ENCODE measurements at places on chromosomes 7 and 10.
A peak's percentile ranks its signal among the peaks of the same experiment; 100 is the strongest.

GRCh38 chr10:93568105-93568390, 1.6 kb downstream of the FFAR4 start:
- no peak for DNase-seq

DNA sequence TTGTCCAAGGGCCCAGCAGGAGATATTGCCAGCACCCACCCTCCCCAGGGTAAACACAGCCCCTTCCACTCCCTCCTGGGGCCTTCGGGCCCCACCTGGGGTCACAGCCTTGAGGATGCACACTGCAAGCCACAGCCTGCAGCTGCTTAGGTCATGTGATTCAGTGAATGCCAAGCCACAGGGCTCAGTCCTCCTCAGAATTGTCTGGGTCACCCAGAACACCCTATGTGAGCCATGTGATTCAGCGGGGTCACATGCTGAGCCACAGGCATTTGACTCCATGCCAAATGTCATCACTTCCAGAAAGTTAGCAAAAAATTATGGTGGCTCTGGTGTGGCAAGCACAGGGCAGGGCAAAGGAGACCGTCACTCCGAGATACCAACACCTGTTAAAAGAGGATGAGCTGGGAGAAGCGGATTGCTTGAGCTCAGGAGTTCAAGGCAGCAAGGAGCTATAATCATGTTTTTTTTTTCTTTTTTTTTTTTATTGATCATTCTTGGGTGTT, 17.2 kb upstream of the PSAP start:
- peak; percentile 44 for DNase-seq

DNA sequence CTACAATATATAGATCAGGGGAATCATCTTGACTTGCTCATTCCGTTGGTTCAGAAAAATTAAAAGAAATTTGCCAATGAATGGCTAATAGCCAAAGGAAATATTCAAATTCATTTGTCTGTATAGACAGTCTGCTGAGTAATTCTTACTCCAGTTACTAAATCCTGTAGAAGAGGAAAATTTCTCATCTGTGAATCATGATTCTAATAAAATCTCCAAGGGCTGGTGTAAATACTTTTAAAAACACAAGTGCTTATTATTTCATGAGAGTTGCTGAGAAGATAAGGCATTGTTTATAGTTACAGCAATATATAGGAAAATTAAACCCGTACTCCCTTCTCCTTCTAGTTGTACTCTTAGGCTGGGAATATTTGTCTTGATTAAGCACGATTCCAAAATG, 53.0 kb downstream of the WNT2 start:
- DNase-seq: no peak

GRCh38 chr7:21941611-21942141, 4.0 kb downstream of the CDCA7L start:
- DNase-seq: no peak

- DNase-seq: no peak
Observed at GRCh38 chr10:4407783-4408182, 418.2 kb upstream of the AKR1E2 start.

- DNase-seq: no peak
Observed at GRCh38 chr7:70474639-70475234, 657.2 kb upstream of the GALNT17 start.

GRCh38 chr10:92142949-92143348, 147.9 kb downstream of the CPEB3 start:
- no peak for DNase-seq

GRCh38 chr10:101238732-101239105, 9.5 kb upstream of the LBX1 start:
- no peak for DNase-seq

DNA sequence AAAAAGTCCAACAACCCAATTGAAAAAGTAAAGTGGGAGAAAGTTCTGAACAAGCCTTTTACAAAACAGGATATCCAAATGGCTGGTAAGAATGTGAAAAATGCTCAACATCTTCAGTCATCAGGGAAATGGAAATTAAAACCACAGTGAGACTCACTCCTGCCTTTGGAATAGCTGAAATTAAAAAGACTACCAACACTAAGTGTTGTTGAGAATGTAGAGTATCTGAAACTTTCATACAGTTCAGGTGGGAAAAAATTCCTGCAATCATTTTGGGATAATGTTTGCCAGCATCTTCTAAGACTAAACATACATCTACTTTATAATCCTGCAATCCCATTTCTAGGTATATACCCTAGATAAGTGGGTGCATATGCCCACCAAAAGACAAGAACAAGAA, 395.1 kb downstream of the GRID1 start:
- no peak for DNase-seq

DNA sequence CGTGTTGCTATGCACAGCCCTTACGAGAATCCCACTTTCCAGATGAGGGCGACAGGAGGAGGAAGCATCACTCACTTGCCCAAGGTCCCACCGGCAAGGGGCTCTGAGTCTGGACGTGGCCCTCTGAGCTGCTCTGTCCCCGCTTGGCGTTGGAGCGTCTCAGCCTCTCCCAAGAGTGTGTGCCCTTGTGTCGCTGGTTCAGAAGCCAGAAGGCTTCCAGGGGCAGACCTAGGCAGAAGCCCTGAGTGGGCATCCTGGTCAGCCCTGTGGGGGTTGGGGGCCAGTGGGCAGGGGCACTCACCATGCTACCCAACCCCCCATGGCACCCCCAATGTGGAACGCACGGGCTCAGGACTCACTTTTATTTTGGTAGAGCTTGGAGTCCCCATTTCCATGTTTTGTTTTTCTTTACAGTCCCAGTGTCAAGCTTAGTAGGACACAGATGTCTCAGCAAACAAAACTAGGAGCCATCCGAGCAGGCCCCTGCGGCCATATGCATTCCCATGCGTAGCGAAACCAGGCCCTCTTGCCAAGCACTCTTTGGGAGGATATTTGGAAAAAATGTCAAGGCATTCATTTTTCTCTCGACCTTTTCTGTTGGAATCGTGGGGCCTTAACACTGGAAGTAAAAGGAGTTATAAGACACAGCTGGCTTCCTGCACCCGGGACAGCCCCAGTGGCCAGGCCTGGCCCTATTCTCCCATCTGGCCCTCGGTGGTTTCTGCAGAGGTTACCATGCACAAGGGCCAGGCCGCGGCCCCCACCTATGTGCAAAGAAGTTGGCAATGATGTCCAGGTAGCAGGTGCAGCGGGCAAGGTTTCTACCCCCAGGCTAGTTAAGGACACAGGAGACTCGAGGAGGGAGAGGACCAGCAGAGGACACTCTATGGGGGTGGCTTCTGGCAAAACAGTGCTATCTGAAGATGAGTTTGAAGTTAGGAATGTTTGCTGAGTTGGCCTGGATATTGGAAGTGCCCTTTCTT, 97.0 kb downstream of the LHPP start:
- DNase-seq: no peak

DNA sequence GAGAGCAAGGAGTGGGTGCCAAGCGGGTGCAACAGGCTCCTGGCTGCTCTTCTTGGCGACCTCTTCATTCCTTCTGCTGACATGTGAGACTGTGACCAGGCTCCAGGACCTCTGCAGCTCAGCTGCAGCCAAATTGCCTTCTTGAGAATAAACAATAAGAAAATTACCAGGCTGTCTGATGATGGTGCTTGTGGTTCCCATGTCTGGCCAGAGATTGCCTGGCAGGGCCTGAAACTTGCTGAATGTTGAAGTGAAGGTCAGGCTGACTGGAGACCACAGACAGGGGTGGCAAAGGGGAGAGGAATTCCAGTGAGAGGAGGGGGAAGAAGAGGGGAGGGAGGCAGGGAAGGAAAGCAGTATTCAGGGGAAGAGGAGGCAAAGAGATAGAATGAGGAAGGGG, 497.4 kb upstream of the PODXL start:
- DNase-seq: no peak

DNA sequence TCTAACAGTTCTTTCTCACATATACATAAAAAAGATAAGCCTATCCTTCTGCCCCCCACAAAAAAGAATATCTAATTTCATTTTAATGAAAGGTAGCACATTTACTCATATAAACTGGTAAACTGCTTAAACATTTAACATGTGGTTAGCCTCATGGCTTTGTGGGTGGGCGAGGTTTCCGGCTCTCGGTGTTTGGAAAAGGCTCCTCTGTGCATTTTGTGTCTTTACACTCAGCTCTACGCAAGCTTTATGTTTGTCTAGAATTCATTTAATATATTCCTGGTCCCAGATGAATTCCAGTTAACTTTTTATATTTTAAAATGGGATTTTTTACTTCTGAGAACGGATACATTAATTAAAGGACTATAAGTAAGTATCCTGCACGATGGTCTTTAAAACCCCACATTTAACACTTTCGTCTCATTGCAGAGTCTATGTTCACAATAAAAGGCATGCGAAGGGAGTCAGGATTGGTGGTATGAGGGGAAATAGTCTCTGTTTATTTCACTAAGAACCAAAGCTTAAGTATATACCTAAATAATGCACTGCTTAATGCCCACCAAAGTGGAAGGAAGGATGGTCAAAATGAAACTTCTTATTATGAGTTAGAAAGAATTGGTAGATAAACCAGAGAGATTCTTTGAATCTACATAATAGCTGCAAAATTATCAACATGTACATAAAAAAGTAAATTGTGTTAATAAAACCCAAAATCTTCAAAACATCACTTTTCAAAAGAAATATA, 197.2 kb downstream of the CRPPA start:
- DNase-seq: no peak
